Central memory CD4-positive, alpha-beta T cell (primary cell): ENCODE measurements at places on chromosomes 11 and 22.

- no peak for DNase-seq
Measured at GRCh38 chr11:47514825-47515647, 37.9 kb downstream of the CELF1 start.

DNA sequence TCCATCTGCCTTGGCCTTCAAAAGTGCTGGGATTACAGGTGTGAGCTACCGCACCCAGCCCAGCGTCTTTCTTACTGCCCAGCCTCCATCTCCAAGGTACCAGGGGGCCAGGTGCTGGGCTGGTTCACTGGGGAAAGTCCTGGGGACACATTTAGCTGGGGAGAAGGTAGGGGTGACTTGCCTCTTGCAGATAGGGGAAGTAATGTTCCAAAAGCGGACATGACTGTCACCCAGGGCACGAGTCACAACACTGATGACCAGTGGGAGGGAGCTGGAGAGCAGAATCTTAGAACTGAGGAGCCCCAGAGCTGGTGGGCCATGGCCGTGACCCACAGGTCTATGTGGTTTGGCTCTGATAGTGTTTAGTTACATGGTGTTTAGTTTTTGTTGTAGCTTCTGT, 2.4 kb upstream of the SLC15A3 start:
- no peak for DNase-seq

DNA sequence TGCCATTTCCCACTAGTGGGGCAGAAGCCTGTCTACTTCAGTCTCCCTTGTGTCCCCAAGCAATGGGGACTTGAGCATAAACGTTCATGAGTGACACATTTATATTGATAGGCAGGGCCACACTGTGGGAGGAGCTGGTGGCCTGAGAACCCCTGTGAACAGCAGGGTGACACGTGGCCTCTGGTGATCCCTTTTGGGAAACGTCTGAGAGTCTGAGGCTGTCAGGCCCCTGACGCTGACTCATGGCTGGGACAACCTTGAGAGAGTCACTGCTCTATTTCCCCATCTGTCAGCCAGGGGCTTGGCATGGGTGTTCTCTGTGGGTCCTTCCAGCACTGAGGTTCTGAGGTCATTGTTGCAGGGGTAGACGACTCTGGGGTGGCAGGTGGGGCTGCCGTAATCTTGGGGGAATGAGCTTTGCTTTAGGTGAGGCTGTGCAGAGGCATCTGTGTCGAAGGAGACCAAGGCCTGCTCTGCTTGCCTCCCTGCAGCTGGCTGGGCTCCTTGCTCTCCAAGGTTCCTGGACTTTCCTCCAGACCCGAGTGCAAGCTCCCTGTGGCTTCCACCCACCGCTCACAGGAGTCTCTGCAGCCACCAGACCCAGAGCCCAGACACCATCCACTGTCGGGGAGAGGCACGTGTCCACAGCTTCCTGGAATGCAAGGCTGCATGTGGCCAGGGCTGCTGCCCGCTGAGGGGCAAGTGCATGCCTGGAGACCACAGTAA, 54.7 kb downstream of the SMIM38 start:
- no peak for DNase-seq

DNA sequence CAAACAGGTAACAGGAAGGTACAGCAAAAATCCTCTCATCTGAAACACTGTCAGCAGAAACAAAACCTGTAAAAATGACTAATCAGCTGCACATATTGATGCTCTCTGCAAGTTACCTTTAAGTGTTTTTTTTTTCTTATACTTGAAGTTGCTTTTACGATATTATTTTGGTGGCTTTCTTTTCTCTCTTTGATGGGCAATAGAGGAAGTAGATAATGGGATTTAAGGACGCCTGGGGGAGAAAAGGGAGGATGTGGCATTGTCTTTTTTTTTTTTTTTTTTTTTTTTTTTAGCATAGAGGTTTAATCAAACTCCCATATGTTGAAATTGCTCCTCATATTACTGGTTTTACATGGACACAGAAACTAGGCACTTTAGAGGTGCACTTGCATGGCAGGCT, 11.4 kb upstream of the ADSL start:
- DNase-seq, result peak; percentile 78

DNA sequence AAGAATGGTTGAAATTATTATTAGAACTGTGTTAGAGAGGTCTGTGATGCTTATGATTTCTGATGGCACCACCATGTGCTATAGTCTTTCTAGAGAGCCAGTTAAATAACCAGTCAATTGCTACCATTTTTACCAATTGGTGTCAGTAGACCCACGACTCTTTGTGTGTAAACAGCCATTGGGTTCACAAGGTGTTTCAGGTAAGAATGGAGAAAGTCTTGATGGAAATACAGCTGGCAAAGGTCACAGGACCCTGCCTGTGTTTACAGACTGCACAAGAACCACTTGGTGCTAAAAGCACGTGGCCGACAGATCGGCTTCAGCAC, 30.5 kb upstream of the OR10G7 start:
- DNase-seq, result no peak

DNA sequence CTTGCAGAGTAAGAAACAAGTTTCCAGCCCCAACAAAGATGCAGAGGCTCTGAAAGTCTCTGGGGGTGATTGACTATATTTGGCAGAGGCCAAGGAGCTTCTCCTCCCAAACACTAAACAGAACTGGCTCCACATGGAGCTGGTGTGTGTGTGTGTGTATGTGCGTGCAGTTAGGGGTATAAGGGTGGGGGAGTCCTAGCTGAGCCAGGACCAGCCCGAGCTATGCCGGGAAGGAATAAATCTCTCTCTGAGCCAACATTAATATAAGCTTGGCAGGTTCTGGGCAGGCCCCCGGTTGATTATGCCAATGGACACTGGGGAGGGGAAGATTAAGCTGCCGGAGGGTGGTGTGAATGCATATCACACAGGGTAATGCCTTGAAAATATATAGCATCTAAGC, 324.2 kb downstream of the MIAT start:
- no peak for DNase-seq

- no peak for DNase-seq
Measured at GRCh38 chr22:46297151-46297812, 612 bp downstream of the GTSE1 start.

DNA sequence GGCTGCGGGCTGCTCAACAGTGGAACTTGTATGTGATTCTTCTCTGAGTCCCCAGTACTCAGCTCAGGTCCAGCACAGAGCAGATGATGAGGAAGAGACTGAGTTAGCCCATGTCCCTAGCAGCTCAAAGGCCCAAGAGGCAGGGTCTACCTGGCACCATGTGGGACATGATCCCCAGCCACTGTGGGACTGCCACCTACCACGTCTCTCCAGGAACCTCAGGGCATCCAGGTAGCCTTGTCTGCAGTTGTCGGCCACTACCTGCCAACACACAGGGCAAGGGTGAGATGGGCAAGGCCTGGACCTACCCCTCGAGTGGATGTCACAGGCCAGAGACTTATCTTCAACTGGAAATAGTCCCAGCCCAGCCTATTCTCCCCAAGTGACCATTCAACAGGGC, 4.4 kb downstream of the PNPLA5 start:
- no peak for DNase-seq
